ENCODE measurements at places on chromosomes 2 and 18. TPM values are rescaled to one million over a fixed set of nuclear protein-coding genes. Genes with fewer than 3 reads are reported as not detected.

The GRHL1 gene
- 4.7 TPM for total RNA-seq

The ABCG8 gene
- not detected for total RNA-seq

The DSEL gene
- total RNA-seq: 17.3 TPM

The SKOR2 gene
- total RNA-seq: not detected

The HOXD12 gene
- not detected for total RNA-seq

The NEU2 gene
- total RNA-seq: not detected

DNA sequence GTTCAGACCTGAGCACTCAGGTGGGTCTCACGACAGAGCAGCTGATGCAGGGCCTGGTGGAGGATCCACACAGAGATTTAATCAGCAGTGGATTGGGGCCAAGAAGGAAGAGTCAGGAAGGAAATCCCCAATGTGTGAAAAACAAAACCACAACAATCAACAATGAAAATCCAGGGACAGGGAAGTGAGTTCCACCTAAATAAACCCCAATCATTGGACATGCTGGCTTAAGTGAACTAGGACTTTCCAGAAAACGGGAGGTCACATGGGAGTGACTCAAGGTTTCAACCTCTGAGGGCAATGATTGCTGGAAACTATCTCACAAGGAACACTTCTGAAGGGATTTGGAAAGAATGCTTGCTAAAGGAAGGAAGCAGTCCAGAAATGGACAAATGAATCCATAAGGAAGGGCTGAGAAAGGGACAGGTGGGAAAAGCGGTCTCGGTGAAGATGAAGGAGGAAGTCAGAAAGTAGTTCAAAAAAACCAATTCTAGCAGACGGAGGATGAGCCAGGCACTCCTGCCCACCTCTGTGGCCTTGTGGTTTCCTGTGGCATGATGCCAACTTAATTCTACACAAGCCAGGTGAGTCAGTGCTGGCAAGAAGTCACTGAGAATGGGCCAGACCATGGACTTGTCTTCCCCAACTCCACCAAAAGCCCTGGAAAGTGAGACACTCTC, 15.4 kb upstream of the XDH start:
- H3K27ac ChIP-seq: no peak overlapping the region
- no peaks in the 10 kb centered on the region for H3K36me3 ChIP-seq
- no peak overlapping the region for H3K4me3 ChIP-seq
- no peaks in the 10 kb centered on the region for H3K27me3 ChIP-seq
- DNase-seq: no peak
- H3K4me1 ChIP-seq: no peaks in the 10 kb centered on the region

DNA sequence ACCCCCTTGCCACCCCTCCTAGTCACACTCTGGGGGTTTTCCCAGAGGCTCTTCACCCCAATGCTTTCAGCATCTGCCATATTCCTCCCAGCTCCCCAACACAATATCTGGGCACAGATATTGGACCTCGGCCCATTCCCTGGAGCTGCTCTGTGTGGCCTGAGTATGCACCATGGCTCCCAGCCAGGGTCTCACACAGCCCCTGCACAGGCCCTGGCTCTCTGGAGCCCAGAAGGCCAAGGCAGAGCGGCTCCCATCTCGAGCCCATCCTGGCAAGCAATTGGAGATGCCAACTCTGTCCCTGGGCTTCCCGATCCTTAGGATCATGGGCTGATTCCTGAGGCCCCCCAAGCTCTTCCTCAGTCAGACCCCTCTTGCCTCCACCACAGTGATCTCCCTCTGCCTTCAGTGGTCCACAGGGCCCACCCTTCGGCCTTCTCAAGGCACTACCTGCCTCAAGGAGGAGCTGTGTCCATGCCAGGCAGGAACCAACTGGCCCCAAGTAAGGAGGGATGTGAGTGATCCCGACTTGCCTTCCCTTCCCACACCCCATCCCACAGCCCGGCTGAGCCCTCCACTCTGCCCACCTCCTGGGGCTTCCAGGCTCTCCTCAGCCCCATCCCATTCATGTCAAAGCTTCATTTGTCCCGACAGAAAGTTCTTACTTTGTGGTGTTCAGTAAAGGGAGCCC, 62.7 kb downstream of the ADD2 start:
- no peak overlapping the region for H3K27ac ChIP-seq
- DNase-seq: no peak
- H3K4me1 ChIP-seq: no peaks in the 10 kb centered on the region
- no peak overlapping the region for H3K4me3 ChIP-seq
- H3K27me3 ChIP-seq: no peaks in the 10 kb centered on the region

GRCh38 chr18:75554644-75555185, 127.2 kb upstream of the SMIM21 start:
- no peak overlapping the region for H3K4me3 ChIP-seq
- H3K4me1 ChIP-seq: no peaks in the 10 kb centered on the region
- H3K27ac ChIP-seq: no peak overlapping the region
- H3K27me3 ChIP-seq: peaks cover 2% of the 10 kb centered on the region
- no peak for DNase-seq
- no peaks in the 10 kb centered on the region for H3K36me3 ChIP-seq

DNA sequence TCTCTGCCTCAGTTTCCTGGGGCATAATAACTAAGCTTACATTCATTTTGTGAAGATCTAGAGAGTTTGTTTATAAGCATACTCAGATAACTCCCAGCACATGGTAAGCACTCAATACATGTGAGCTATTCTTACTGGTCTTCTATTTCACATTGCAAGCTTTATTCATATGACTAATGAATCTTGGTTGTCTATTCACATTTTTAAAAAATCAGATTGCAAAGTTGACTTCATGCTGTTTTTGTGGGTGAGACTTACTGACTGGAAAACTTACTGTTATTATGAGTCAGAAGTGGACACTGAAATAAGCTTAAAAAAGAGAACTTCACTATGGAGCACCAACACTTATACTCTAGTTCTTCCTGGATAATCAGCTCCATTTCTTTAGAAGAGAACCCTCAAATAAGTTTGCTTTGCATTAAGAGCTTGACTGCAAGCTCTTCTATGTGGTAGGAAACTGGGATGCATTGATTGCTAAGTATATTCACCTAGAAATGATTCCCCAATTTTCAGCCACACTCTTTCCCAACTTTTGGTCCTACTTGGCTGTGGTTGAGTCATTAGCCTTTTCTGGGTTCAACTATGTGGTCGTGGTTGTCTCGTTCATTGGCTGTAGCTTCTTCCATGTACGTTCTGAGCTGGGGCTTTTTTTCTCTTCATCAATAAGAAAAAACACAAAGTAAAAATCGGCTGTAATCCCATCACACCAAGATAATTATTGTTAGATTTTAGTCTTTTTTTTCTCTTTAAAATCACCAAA, 29.5 kb upstream of the RBMS1 start:
- no peak overlapping the region for H3K4me3 ChIP-seq
- DNase-seq: no peak
- H3K36me3 ChIP-seq: no peaks in the 10 kb centered on the region
- H3K27me3 ChIP-seq: no peaks in the 10 kb centered on the region
- no peak overlapping the region for H3K27ac ChIP-seq

- H3K27me3 ChIP-seq: peaks cover 40% of the 10 kb centered on the region
- no peak for DNase-seq
- no peak overlapping the region for H3K4me3 ChIP-seq
- H3K36me3 ChIP-seq: no peaks in the 10 kb centered on the region
- H3K27ac ChIP-seq: no peak overlapping the region
- H3K4me1 ChIP-seq: no peaks in the 10 kb centered on the region
Measured at GRCh38 chr18:79545736-79546171, 133.8 kb upstream of the CTDP1 start.

GRCh38 chr2:45224321-45224992, 215.2 kb upstream of the SIX2 start:
- no peak for DNase-seq
- no peaks in the 10 kb centered on the region for H3K36me3 ChIP-seq
- H3K27me3 ChIP-seq: peaks cover 31% of the 10 kb centered on the region
- H3K27ac ChIP-seq: no peak overlapping the region
- H3K4me3 ChIP-seq: no peak overlapping the region
